ENCODE measurements at places on chromosomes 16 and 17.

DNA sequence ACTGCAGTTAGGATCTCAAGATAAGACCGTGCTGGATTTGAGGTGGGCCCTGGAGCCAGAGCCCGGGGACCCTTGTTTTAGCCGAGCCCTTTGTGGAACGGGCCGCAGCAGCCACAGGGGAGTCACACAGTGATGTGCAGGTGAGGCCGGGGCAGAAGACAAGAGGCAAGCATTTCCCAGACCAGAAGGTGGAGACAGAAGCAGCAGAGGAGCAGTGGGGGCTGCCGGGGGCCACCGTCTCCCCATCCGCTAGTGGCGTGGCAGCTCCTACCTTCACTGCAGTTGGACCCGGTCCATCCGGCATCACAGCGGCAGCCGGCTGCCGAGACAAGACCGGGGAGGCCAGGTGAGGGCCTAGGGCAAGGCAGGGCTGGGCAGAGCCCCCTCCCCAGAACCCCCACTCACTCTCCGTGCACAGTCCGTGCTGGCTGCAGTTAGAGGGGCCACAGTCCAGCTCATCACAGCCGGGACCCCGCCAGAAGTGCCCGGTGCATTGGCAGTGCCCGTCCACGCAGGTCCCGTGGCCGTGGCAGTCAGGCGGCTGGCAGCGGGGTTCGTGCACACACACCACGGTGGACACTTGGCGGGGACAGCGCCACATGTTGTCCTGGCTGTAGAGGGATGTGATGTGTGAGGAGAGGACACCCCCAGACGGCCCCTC, 6.0 kb downstream of the NAGPA start:
- no peak for DNase-seq

DNA sequence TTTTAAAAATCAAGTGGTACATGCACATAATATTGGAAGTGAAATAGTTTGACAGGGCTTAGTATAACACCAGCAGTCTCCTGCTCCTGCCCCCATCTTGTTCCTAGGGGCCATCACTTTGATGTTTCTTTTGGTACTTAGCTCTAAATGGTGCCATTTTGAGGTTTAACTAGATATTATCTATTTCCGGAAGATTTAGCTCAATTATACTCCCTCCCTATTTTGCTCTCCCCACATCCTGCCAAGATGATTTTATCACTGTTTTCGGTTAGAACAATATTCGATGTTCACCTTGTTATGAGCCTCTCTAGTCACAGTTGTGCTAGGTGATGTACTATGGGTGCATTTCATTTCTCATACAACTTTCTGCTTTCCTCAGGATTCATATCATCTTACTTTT, 20.0 kb upstream of the SLC35G3 start:
- DNase-seq, result peak; percentile 23

GRCh38 chr17:2889256-2889655, 93.0 kb downstream of the RAP1GAP2 start:
- no peak for DNase-seq

DNA sequence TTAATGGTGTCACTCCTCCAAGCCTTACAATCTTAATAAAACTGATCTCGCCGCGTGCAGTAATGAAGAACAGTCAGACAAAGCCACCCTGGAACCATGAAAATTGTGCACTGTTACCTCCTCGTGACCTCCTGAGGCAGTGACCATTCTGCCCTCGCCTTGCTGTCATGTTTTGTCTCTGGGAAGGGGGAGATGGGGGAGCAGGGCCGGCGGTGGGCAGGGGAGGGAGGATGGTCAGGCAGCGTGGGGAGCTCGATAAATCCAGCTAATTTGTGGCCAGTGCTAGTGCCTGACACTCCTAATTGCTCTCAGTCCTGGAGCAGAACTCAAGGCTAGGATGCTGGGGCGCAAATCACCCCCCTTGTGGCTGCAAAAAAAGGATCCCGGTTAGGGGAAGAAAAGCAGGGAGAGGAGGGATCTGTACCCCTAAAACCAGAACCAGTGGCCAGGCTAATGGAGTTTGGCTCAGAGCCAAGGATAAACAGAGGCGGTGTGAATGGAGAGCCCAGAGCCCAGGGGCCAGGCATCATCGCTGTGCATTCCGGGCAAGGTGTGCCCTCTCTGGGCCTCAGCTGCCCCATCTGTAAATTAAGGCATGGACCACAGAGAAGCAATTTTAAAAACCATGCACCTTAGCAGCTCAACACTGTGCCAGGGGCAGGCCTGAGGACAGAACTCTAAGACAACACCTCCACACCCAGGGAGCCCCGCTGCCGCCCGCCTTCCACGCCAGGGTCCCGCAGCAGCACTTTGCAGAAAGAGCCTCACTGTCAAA, 113.3 kb downstream of the ZNF423 start:
- no peak for DNase-seq

- no peak for DNase-seq
Measured at GRCh38 chr17:42255445-42255844, 20.7 kb downstream of the STAT5B start.

- DNase-seq, result no peak
Measured at GRCh38 chr16:54921206-54921824, 9.3 kb upstream of the IRX5 start.

- DNase-seq, result no peak
Measured at GRCh38 chr16:48004141-48004695, 151.6 kb downstream of the ABCC12 start.

GRCh38 chr16:89113152-89113547, 19.5 kb downstream of the ACSF3 start:
- DNase-seq, result no peak

DNA sequence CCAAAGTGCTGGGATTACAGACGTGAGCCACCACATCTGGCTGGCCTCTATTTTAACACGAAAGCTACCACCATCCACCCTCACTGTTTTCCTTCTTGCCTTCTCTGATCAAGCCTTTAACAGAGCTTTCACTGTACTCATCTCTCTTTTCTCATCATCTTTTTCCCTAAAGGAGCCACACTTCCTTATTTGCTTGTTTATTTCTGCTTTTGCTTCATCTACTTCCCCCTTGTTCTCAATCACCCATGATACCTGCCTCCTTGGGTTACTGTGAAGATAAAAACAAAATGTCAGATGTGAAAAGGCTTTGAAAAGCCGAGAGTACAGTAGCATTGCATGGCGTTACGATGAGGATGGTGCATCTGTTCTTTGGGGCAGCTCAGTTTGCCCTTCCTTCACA, 79.9 kb downstream of the ZNF18 start:
- no peak for DNase-seq

DNA sequence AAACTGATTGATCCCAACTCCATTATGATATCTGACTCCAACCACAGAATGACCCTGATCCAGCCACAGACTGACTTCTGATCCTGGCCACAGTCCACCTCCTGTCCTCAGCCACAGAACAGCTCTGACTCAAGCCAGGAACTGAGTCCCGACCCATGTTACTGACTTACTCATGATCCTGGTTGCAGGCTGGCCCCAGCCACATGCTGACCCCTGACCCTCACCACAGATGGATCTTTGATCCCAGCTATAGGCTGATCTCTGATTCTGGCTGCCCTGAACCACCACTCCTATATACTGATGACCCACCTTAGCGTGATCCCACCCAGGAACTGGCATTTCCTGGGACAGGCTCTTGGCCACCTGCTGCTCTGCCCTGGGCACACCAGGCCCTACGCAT, 32.2 kb upstream of the IL21R start:
- no peak for DNase-seq

- DNase-seq, result no peak
Measured at GRCh38 chr17:31570951-31571892, 179.7 kb downstream of the RAB11FIP4 start.

DNA sequence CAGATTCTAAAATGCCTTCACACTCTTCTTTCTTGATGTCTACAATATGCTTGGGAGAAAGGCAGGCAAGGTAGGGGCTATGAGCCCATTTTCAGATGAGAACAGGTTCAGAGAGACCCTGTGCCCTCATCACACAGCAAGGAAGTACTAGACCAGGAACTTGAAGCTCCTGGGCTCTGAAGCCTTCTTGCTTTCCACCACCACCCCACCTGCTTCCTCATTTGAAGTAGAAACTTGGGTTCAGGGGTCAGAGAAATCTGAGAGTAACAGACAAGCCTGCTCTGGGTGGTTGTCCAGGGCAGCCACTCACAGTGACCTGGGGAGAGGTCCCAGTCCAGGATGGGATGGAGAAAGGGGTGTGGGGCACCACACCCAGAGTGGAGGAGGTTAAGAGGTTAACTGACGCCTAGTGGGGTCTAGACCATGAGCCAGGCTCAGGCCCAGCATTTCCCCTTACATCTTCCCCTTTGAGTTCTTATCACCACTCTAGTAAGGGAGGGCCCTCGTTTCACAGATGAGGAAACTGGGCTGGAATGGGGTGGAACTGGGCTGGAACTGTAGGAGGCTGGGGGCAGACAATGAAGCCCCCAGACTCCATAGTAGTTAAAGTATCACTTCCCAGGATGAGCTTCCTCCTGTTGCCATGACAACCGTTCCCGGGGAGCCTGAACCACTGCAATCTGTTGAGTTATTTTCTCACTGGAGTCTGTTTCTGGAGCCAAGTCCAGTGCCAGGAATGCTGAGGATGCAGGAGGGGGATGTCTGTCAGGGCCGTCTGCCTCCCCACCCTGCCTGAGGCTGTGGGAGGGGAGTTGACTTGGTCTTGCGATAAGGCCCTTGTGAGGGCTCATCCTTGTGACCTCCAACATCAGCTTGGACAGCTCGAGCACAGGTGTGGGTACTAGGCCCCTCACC, 16.2 kb upstream of the PHF12 start:
- no peak for DNase-seq

GRCh38 chr16:11613381-11614303, 26.9 kb upstream of the LITAF start:
- no peak for DNase-seq

- DNase-seq, result no peak
Measured at GRCh38 chr17:1512351-1512750, 4.1 kb downstream of the INPP5K start.

- no peak for DNase-seq
Measured at GRCh38 chr17:6872936-6873335, 41.4 kb upstream of the TEKT1 start.

DNA sequence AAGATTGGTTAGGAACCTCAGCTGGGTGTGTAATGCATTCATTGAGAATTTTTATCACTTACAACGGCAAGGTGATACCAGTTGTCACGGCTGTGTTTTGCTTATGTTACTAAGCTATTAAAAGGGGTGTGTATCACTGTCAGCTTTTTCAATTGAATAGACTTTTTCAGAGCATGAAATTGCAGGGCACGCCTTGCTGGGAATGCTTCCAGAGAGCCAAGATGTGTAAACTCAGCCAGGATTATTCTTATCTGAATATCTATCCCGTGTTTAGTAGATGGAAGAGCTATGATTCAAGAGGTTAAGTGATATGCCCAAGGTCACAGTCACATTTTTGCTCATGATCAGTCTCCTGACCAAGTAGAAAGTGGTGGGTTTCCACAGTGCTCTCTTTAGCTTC, 6.6 kb upstream of the TEKT3 start:
- no peak for DNase-seq

GRCh38 chr17:44307387-44308186, 814 bp upstream of the RUNDC3A start:
- no peak for DNase-seq

DNA sequence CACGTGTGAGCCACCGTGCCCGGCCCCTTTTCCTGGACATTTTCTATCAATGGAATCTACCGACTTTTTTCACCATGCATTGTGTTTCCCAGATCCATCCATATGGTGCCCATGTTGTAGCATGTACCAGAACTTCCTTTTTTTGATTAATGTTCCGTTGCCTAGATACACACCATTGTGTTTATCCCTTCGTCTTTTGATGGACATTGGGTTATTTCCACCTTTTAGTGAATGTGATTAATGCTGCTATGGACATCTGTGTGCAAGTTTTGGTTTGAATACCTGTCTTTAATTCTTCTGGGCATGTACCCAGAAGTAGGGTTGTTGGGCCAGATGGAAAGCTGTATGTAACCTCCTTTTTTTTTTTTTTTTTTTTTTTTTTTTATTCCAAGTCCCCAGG, 79.8 kb downstream of the NT5M start:
- DNase-seq, result no peak

GRCh38 chr17:41775394-41776226, 10.9 kb downstream of the JUP start:
- no peak for DNase-seq

DNA sequence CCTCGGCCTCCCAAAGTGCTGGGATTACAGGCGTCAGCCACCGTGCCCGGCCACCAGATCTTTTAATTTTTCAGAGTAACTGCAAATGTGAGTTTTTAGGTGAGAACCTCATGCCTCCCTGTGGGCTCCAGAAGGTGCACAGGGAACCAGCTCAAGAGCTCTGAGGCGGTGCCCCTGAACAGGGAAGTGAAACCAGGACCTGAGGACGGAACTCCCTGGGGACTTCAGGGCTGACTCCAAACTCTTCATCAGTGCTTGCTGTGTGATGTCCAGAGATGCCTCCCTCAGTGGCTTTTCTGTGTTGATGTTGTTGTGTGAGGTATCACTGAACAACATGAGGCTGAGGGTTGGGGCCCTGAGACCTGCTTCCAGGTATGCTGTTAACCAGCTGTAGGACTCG, 23.8 kb downstream of the SLC12A3 start:
- DNase-seq, result no peak

DNA sequence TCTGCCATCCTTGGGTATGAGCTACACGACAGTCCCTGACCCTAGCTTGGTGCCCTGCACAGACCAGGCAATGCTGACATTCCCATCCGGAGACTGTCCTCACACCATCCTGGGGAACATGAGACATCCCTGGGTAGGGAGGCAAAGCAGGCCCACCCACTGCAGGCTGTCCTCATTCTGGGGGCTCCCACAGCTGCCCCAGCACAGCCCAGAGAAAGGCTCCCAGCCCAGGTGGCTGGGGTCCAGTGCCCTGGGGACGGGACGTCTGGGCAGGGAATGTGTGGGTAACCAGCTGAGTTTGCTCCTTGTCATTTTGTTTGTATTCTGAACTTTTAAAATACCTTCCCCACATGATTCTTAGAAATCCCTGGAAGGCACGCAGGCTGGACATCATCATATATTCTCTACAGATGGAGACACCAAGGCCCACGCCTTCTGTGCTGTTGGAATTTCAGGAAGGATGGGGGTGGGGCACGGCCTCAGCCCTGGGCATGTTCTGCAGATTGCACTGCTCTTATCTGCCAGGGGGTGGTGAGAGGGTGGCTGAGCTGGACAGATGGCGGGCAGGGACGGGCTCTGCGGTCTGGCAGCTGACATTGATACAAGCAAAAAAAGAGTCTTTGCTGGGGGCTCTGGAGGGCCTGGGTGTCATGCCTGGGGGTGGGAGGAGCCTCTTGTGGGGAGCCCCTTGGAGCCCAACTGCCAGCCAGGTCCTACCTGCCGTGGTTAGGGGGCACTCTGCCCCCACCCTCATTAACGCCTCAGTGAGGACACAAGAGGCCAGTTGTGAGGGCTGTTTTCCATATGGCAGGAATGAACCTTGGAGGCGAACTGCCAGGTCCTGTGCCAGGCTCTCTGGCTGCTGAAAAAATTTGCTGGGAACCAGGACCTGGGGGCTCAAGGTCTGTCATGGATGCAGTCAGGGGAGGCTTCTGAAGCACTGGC, 28.4 kb downstream of the LRRC75A start:
- DNase-seq, result no peak

DNA sequence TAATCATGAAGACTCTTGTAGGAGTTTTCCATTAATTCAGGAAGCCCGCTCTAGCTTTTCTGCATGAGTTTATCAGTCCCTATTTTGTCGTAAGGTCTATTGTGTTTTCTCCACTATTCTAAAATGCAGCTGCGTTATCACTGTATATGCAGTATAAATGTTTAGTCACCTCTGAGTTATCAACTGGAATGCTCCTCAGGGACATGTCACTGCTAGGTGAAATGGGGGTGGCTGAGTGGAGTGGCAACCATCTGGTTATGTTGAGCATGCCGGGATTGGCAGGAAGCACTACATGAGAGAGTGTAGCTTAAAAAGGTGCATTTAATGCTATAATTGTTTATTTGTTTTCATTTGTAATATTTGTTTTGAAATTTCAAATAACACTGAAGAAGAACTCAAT, 285.2 kb upstream of the ELAC2 start:
- DNase-seq, result no peak
